ENCODE measurements at places on chromosomes 5 and 9. TPM values are rescaled to one million over a fixed set of nuclear protein-coding genes. Genes with fewer than 3 reads are reported as not detected.

FAM78A gene
- 3.4 TPM for total RNA-seq

PHPT1 gene
- 75.5 TPM for total RNA-seq

TAS2R1 gene
- not detected for total RNA-seq

FBP2 gene
- not detected for total RNA-seq

PRUNE2 gene
- total RNA-seq: 3.3 TPM

SPARC gene
- 419 TPM for total RNA-seq

CDH18 gene
- 0.10 TPM for total RNA-seq
